ENCODE measurements at places on chromosomes 4 and X.

GRCh38 chr4:141654098-141654497 is 17.7 kb downstream of the IL15 start:
- no peak for DNase-seq

DNA sequence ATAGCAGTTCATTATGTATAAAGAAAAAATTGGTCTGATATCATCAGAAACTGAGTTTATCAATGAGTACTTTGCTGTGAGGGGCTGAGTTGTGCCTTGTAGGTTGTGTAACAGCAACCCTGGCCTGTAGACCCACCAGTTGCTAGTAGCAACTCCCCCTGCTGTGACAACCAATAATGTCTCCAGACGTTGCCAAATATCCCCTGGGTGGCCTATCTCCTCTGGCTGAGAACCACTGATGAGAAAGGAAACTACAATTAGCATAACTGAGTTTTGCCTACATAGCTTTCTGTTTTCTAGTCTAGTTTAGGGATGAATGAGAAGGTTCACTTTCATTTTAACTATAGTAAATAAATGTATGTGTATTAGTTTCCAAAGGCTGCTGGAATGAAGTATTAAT is 234.1 kb downstream of the CPE start:
- no peak for DNase-seq

DNA sequence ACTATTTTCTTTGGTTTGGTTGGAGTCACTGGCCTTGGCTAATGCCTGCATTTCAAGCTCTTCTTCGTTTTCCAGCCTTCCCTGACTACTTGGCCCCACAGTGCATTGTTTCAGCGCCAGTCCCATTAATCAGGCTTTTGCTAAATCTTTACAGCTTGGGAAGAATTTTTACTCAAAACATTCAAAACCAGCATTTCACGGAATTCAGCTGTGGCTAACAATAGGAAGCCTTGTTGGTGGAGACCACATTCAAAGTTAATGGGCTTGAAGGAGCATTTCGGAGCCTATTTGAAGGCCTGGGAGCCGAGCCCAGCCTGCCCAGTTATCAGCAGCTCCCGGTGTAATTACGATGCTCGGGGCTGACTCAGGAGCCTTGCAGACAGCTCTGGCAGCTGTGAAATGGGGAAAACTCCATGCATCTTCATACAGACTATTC is 30.8 kb upstream of the VCX2 start:
- DNase-seq = peak; percentile 27

DNA sequence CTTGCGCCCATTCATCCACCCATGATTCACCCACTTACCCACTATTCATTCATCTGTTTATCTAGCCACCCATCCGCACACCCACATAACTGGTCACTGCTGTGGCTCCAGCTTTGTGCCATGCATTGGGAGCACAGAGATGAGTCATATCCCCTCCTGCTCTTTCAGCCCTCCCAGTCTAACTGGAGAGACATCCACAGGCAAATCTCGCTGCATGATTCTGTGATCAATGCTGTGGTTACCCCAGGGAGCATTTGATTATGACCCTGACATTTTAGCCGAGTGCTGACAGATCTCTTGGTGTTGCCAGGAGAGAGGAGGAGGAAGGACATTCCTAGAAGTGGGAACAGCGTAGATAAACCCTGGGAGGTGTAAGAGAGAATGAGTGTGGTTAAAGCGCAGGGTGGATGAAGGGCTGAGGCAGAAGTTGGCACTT is 10.4 kb upstream of the PORCN start:
- no peak for DNase-seq

- DNase-seq = no peak
These were observed 226.5 kb upstream of the FGF13 start for GRCh38 chrX:138938003-138938402.

GRCh38 chr4:72286185-72286584 is 254.4 kb downstream of the NPFFR2 start:
- no peak for DNase-seq

GRCh38 chr4:88793475-88793874 is 95.8 kb upstream of the NAP1L5 start:
- DNase-seq = no peak

GRCh38 chr4:146646593-146647325 is 8.1 kb downstream of the POU4F2 start:
- no peak for DNase-seq

DNA sequence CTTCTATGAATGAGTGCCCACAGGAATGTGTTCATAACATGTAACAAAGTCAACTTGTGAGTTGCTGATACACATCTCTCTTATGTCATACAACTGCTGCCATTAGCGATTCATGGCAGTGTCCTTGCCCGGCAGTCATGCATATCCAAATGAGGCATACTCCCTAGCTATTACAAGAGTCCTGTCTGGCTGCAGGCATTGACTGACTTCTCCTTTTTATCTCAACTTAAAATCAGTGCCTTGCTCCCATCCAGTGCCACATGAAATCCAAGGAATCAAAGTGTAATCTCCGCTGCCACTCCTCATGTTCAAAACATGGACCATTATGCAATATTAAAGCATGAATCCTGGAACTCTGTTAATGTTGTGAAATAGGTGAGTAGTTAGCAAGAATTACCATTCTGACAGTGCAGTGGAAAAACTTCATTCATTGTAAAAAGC is 348.9 kb upstream of the FTHL17 start:
- DNase-seq = no peak

GRCh38 chr4:78667764-78668163 is 108.4 kb upstream of the BMP2K start:
- no peak for DNase-seq

DNA sequence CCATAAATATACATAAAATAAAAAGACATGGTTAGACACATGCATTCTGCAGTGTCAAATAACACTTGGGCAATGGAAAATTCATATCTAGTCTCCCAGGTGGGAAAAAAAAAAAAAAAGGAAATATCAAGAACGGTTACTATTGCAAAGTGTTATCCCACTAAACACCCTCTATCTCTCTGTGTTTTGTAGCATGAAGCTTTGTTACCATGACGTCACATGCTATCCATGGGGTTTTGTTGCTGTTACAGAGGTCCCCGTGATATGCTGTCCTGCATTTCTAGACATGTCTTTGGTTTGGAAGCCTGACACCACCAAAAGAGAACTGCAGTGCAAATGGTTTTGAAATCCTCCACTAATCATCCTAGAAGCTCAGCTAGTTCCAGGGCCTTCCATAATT is 50.7 kb upstream of the TLR3 start:
- no peak for DNase-seq

DNA sequence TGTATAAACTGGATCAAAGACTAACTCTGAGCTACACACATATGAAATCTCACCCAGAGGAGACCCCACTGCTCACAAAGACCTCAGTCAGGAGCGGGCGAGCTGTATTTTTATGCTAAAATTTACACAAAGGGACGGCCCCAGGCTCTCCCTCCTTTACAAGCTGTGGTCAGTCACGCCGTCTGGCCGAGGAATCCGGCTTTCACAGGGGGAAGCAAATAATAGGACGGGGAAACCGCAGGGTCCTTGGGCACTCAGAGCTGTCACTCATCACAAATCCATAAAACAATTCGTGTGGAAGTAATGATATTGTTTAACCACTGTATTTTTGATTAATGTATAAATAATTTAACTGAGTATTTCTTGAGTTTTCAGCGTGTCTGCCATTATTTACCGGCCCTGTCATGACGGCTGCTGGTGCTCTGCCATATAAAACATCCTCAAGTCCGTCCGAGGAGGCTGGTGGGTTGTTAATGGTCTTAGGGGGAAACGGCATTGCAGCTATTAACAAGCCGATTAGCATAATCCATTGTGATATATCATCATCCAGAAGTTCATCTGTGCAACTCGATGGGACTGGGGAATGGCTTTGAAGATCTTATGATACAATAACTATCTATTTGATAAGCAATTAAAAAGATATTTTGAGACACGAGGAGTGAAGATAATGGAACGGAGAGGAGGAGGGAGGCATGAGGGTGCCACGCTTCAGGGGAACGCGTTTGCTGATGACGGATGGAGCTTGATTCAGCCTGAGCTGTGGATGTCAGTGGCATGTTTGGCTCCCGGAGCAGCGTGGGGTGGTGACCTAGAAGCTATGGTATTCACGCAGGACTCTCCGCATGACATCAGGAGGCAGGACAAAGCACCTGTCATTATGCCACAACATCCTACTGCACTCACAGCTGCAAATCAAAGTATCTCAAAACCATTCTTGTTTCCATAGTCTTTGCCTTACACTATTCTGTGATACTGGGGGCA is 150.9 kb downstream of the SHOX start:
- no peak for DNase-seq

- no peak for DNase-seq
These were observed 2.4 kb downstream of the MAB21L2 start for GRCh38 chr4:150584111-150584915.

All from right hindlimb (tissue), 1 donor.